ENCODE measurements at places on chromosomes 3 and 15.

DNA sequence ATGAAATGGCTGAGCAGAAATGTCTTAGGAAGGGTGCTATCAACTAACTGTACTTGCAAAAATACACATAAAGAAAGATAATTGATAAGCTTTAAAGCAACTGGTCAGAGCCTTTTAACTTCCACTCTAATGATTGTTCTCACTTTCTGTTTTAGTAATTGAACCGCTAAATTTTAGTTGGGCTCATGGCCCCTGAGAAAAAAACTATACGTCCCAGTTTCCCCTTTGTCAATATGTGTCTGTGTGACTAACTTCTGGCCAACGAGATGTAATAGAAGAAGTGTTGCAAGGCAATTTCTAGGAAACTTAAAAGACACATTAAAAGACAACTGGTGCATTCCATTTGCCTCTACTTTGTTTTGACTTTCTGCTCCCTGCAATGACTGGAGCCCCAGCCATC is 223.9 kb downstream of the NR1D2 start:
- DNase-seq, result no peak

- no peak for DNase-seq
Measured at GRCh38 chr3:158506456-158506855, 64.5 kb upstream of the MLF1 start.

- DNase-seq, result no peak
Measured at GRCh38 chr3:63479661-63480035, 172.8 kb upstream of the SNTN start.

- DNase-seq, result no peak
Measured at GRCh38 chr3:69540706-69541581, 155.1 kb upstream of the FRMD4B start.

DNA sequence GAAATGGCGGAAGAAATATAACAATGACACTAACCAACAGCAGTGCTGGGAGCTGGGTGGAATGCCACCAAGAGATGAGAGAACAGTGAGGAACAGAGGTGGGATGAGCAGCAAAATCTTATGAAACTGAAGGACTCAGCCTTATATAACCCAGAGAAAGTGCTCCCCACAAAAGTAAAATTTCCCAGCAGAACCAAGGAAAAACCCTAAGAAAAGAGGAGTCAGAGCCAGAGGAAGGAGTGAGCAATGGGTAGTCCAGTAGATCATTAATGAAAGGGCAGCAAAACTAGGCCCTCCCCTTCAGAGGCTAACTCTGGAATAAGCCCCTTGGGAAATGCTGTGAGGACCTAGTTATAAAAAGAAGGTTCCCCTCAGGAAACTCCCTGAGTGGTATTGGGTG is 24.7 kb upstream of the UBE2E1 start:
- DNase-seq, result no peak

DNA sequence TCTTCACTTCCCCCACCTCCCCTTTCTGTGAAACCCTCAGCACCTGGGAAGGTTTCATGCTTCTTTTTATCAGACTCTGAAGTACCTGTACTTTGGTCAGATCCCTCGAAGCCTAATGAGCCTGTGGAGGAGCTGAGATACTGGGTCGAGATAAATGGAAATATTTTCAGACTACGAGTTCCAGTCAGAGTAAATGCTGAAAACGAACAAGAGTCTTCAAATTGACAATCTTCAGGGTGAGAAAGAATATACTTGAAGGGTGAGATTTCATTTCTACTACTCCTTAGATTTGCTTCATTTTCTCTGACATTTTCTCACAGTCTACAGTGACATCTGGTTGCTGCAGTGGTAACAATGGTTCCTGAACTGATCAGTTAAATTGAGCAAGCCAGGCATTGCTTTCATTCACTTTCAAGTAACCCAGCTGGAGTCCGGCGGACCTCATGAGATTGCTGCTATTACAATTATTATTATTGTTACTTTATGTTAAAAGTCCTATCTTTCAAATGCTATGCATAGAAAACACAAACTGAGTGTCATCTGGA is 337.2 kb downstream of the VGLL3 start:
- DNase-seq, result no peak

DNA sequence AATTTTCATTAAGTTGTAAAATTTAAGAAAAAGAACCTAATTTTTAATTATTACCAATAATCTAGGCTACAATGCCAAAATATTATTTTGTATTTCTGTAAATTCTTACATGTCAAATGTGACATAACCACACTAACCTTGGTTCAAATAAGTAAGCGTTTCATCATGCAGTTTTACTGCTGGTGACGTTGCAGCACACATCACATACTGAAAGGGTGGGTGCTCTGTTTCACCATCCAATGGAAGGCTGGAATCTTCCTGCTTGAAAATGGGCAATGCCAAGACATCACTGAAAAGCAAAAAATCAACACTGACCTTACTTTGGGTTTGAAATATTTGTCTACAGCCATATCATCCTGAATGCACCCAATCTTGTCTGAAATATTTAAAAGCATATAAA is 14.8 kb downstream of the UBP1 start:
- no peak for DNase-seq

DNA sequence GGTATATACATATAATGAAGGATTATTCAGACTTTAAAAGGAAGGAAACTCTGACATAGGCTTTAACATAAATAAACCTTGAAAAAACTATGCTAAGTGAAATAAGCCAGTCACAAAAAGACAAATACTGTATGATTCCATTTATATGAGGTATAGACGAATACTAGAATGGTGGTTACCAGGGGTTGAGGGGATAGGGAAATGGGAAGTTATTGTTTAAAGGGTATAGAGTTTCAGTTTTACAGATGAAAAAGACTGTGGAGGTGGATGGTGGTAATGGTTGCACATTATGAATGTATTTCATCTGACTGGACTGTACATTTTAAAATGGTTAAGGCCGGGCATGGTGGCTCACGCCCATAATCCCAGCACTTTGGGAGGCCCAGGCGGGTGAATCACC is 41.7 kb downstream of the FRMD5 start:
- DNase-seq, result no peak

- no peak for DNase-seq
Measured at GRCh38 chr3:140950144-140950543, 8.5 kb downstream of the SLC25A36 start.

DNA sequence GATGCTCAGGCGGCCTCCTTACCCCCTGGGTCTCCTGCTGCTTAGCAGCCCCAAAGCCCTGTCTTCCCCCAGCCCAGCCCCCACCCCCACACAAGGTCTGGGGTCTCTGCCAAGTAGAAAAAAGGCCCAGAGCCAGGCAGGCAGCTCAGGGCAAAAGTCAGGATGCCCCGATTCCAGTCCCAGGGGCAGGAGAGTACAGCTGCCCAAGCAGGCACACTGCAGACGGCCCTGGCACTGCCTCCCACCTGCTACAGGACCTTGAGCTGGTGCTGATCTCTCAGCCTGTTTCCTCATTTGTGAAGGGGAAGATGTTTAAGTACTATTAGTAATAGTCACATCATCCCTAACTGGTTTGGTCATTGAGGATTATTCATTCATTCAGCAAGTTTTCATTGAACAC is 12.6 kb downstream of the TMEM43 start:
- DNase-seq, result no peak

DNA sequence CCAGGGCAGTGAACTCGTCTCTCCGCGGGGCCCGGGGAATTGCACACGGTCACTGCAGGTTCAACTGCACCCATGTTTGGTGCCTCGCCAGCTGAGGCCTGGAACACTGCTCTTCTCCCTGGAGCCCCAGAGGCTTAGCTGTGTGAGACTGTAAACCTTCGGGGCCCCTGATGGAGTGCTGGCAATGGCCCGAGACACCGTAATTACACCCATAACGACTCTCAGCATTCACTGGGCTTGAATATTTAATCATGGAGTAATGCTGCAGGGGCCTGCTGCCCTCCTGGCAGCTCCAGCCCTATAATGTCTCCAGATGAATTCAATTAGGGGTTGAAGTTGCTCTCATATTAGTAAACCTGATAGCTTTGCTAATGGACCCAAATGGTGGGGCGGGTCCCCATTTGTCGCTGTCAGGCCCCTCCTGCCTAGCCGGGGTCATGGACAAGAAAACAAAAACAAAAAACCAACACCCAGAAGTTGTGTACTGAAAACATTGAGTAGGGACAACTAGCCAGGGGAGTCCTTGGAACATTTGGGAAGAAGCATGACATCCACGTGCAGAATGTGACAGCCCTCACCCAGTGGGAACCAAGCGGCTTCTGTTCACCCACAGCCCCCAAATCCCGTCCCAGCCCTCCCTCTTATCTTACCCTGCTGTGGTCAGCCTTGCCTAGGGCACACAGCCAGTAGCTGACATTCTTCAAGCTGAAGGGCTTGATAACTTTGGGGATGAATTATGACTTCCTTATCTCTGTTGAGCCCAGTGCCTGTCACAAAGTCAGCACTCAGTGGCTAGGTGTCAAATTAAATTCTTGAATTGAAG is 74.3 kb upstream of the SCN5A start:
- no peak for DNase-seq
